Frontal cortex (tissue), 4 donors: ENCODE measurements at places on chromosomes 7 and 10.

GRCh38 chr7:140745266-140746058 is 49.0 kb downstream of the NDUFB2 start:
- DNase-seq, result no peak

DNA sequence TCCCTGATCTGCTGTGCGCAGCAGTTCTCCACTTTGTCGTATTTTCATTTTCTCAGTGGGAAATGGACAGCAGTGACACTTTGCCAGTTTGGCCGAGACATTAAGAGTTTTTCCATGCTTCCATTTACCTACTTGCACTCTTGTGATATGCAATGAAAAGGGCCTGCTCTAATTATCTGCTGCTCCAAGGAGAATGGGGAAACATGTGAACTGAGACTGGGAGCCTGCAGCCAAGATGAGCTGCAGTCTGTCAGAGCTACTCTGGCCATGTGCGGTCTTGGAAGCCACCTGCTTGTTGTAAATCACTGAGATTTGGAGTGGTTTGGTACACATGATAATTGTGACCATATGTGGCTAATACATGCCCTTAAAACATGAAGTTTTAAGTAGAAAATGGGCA is 586.6 kb upstream of the POT1 start:
- no peak for DNase-seq

DNA sequence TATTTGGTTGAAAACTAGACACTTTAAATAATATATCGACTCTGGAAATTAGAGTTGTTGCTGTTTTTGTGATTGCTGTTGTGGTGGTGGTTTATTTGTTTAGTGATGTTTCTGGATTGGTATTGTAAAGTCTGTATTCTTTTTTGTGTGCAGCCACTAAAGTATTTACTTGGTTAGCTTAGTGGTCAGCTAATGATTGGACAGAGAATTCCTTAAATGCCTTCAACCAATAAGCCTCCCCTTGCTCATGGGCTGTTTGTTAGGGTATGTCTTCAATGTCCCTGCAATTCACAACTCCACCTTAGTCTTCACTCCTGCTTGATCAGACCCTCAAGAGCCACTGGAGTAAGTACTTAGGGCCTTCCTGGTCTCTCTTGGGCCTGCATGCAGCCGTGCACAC is 71.0 kb downstream of the PAXIP1 start:
- no peak for DNase-seq

DNA sequence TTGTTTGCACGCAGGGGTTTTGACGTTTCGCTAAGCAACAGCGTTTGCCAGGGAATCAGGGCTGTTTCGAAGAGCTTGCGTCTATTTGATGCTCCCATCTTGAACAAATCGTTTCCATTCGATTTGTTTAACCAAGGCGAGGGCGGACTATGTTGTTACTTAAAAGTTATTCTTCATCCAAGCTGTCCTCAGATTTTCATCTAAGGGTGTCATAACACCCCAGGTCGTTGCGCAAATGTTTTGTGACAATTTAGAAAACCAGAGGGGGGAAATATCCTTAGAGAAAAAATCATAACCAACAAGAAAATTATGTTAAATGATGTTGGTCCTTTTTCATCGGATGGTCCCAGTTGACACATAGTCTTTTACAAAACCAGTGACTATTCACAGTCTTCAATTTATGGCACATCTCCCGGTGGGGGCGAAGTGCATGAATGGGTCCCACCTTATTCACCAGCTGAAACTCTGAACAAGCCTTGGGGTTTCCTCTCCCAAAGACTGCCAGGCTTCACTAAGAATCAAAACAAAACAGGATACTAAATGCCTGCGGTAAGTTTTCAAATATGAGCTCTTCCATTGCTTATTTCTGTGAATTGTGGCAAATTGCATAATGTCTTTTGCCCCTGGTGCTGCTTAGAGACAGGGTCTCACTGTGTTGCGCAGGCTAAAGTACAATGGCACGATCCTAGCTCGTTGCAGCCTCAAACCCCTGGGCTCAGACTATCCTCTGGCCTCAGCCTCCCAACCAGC is 109.9 kb downstream of the REEP3 start:
- no peak for DNase-seq

GRCh38 chr7:84274029-84274638 is 79.5 kb upstream of the SEMA3A start:
- no peak for DNase-seq

DNA sequence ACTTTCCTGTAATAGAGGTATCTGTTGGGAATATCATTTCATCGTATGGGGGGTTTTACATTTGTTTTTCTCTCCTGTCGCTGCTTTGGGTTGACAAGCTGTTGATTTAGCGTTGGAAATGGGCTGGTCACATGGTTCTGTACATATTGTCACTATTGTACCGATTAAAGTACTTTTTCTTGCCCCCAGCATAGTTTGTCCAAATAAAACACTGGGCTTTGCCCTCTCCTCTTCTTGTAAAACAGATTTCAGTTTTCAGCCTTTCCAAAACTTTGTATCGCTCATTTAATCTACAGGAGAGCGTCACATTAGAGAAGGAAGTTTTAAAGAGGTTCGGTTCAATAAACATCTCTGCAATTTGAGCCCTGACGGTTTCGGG is 4.0 kb downstream of the BMI1 start:
- DNase-seq, result no peak

GRCh38 chr10:133420579-133420978 is 3.8 kb downstream of the SPRN start:
- DNase-seq, result no peak

DNA sequence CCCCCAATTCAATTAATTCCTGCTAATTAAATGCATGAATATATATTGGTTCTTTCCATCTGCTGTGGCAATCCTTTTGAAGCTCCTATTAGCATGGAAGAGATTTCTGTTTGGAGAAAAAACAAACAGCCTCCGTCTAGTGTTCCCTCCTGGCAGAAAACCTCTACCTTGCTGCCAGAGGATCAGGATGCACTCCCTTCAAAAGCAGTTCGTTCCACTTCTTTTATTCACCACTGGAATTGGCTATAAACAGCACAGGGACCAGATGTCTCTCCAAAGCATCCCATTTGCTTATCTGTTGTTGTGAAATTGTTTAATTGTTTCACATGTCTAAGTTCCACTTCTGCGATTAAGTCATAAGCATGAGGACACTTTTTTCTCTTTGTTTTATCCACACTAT is 77.8 kb upstream of the PTN start:
- DNase-seq, result no peak
